ENCODE measurements at places on chromosomes 13 and 19. TPM values are rescaled to one million over a fixed set of nuclear protein-coding genes. Genes with fewer than 3 reads are reported as not detected.

ADGRE3 gene
- not detected for total RNA-seq

ZNF547 gene
- total RNA-seq = 6.0 TPM

ZNF66 gene
- 4.9 TPM for total RNA-seq

ZNF880 gene
- 27.3 TPM for total RNA-seq

ZNF626 gene
- 3.6 TPM for total RNA-seq

PGLYRP1 gene
- not detected for total RNA-seq

SNAPC2 gene
- 37.5 TPM for total RNA-seq

MCF2L gene
- 28.2 TPM for total RNA-seq

ZNF285 gene
- total RNA-seq = 3.0 TPM

DCT gene
- total RNA-seq = not detected

LIG4 gene
- 9.1 TPM for total RNA-seq

C19orf33 gene
- 150 TPM for total RNA-seq

CD33 gene
- not detected for total RNA-seq

ZNF14 gene
- 3.0 TPM for total RNA-seq

GZMM gene
- total RNA-seq = 0.88 TPM

MED29 gene
- 30.9 TPM for total RNA-seq

SYNGR4 gene
- 2.1 TPM for total RNA-seq

POSTN gene
- not detected for total RNA-seq

KLF2 gene
- total RNA-seq = 1.6 TPM

KLF1 gene
- total RNA-seq = 0.25 TPM

ZNF44 gene
- total RNA-seq = 4.0 TPM

TEX26 gene
- not detected for total RNA-seq

DACH1 gene
- 0.53 TPM for total RNA-seq

OVOL3 gene
- not detected for total RNA-seq

SIGLEC11 gene
- total RNA-seq = not detected

NANOS3 gene
- 2.1 TPM for total RNA-seq

ATP8B3 gene
- 8.3 TPM for total RNA-seq

SACS gene
- total RNA-seq = 3.2 TPM

GPC6 gene
- total RNA-seq = not detected

POGLUT2 gene
- 2.8 TPM for total RNA-seq

CEACAM20 gene
- not detected for total RNA-seq

Data from PC-9 (cell line).